NCI-H1105 (cell line): ENCODE measurements at places on chromosomes 2 and 18.

- DNase-seq = no peak
These were observed 120.6 kb downstream of the EN1 start for GRCh38 chr2:118726821-118727220.

- DNase-seq = no peak
These were observed 214.4 kb upstream of the LRATD1 start for GRCh38 chr2:14418115-14418514.

DNA sequence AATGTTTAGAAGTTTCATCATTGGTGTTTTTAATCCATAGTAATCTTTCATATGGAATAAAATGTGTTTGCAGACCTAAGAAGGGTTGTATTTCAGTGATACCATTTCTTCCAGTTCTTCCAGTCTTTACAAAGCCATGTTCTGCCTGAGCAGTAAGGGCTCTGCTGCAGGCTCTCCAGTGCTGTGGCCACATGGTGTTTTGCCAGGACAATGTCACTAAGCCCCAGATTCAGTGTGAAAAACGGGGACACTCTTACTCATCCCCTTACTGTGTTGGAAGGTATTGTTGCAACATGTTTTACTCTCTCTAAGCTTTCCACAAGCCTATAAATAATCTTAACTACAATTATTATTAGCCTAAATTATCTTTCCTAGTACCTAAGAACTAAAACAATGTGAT is 481.4 kb upstream of the CDH7 start:
- no peak for DNase-seq

DNA sequence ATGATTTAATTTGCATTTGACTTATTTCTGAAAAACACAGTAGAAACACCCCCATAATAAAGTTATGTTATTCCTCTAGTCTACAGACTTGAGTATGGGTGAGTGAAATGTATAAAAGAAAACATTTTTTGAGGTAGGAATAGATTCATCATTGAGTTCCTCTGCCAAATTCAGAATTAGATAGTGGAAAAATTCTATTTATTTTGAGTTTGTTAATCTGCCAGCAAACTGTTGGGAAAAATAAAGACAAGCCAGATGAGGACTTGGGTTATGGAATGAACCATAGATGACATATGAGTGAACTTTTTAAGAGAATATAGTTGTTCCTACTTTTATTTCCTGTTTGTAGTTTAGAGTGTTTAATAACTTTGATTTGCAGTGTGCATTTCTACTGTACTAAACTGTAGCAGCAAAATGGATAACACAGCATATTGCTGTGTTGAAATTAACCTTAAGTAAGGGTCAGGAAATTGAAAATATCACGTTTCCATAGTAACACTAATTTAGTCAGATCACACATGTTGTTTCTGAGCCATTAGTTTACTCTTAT is 35.6 kb upstream of the PNPT1 start:
- no peak for DNase-seq
